ENCODE measurements at places on chromosomes 3 and 15. TPM values are rescaled to one million over a fixed set of nuclear protein-coding genes. Genes with fewer than 3 reads are reported as not detected.

The SKOR1 gene
- 26.2 TPM for polyA plus RNA-seq

The KAT2B gene
- 78.8 TPM for polyA plus RNA-seq

The EXD1 gene
- 0.78 TPM for polyA plus RNA-seq

The AADACL2 gene
- not detected for polyA plus RNA-seq

The NMB gene
- polyA plus RNA-seq, result 6.1 TPM

The P2RY13 gene
- 0.69 TPM for polyA plus RNA-seq

The YEATS2 gene
- polyA plus RNA-seq, result 2.2 TPM

The ZNF592 gene
- polyA plus RNA-seq, result 1.8 TPM

The PLCL2 gene
- 0.77 TPM for polyA plus RNA-seq

The TFG gene
- polyA plus RNA-seq, result 149 TPM

The SI gene
- not detected for polyA plus RNA-seq
